ENCODE measurements at places on chromosomes 4 and X. TPM values are rescaled to one million over a fixed set of nuclear protein-coding genes. Genes with fewer than 3 reads are reported as not detected.

- no peak for DNase-seq
Measured at GRCh38 chrX:109863811-109864210, 130.8 kb upstream of the ACSL4 start.

GRCh38 chr4:186009976-186010375, 59.0 kb upstream of the TLR3 start:
- DNase-seq: no peak

GRCh38 chr4:172207258-172207657, 394.1 kb downstream of the GALNTL6 start:
- DNase-seq: no peak

- no peak for DNase-seq
Measured at GRCh38 chr4:2866891-2867290, 23.2 kb downstream of the ADD1 start.

DNA sequence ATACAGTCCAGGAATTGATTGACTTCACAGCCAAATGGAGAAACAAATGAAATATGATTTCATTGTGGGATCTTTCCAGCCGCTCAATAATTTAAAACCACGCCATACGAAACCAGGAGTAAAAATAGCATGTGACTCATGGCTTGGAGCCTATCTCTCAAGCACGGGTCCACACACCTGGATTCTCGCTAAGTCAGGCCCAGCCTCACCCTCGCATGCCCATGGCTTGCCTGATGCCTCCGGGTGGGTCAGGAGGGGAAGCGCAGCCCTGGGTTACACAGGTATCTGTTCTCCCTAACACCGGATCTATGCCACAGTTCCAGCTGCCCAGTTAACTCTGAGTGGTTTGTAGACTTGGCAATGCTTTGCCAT, 5.6 kb upstream of the ABLIM2 start:
- DNase-seq: no peak

The TMEM154 gene
- total RNA-seq: not detected

The CD38 gene
- not detected for total RNA-seq

The PAGE1 gene
- total RNA-seq: 0.69 TPM
